ENCODE measurements at places on chromosomes 2 and 18.

GRCh38 chr2:216563646-216564045 is 65.0 kb downstream of the RPL37A start:
- DNase-seq: no peak

GRCh38 chr18:49899657-49900330 is 86.5 kb upstream of the ACAA2 start:
- DNase-seq: peak; percentile 62

DNA sequence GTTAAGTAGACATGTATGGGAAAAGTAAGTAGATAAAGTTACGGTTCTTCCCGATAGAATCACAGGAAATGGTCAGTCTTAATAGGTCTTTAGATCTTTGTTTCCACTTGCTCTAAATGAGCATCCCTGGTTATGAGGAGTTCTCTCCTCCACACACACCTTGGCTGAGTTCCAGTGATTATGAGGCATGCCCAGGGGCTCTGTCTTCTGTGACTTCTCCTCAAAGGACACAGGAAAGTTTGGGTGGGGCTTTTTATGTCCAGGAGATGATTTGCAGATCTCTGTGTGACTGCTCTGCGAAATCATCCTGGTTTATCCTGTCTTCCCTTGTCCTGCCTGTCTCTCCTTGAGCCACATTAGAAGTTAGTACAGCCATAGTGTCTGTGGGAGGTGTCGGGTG is 83.9 kb upstream of the EML6 start:
- DNase-seq: no peak

GRCh38 chr2:189551808-189552207 is 28.8 kb downstream of the SLC40A1 start:
- no peak for DNase-seq

DNA sequence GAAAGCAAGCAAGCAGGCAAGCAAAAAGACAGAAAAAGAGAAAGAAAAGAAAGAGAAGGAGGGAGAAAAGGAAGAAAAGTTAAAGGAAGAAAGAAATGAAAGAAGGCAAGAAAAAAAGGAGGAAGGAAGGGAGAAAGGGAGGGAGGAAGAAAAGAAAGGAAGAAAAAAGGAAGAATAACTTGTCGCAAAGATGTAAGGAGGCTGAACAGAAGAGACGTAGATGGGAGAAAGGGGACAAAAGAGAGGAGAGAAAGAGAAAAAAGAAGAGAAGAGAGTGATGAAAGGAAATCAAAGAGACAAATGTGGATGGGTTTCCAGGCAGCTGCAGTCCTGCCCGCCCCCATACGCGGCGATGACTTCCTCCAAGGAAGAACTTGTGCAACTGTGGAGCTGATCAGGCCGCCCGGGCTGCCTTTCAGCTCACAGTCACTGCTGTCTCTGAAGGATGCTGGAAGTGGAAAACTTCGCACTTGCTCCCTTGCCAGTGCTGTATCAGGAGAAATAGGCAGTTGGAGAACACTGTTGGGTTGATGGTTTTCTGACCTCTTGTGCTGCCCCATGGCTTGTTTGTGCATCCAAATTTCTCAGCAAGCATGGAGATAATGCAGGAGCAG is 52.9 kb downstream of the TRIB2 start:
- no peak for DNase-seq

DNA sequence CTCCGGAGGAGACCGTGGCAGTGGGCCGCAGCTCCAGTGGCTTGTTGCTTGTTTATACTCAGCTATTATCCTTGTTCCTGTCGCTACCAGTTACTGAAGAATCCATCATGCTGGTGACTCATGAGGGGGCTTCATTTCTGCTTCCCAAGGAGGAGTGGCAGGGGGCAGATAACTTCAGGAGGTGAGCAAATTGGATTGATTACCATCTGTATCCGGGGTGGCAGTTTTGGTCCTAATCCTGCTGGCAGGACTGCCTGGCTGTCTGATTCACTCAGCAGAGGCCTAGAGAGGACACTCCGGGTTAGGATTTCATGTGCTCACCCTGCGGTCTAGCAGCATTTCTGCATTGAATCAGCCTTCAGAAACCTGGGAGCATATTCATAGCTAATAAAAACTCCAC is 230.0 kb downstream of the ACTR3 start:
- DNase-seq: no peak

GRCh38 chr18:55501982-55502710 is 85.8 kb downstream of the TCF4 start:
- no peak for DNase-seq

DNA sequence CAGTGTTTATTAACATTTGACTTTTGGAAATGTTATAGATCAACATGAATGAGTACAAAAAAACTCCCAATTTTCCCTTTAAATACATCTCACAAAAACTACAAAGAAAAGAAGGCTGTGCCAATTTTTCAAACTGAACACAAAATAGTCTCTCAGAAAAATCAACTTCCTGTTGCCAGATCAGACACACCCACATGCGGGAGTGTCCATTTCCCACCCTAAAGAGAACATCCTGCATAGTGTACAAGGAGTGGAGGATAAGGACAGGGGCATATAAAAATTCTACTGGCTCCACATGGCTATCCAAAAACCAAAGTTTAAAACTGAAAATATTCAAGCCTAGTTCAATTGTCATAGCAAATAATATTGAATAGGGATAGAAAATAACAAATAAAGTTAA is 165.3 kb downstream of the ATAD2B start:
- no peak for DNase-seq

DNA sequence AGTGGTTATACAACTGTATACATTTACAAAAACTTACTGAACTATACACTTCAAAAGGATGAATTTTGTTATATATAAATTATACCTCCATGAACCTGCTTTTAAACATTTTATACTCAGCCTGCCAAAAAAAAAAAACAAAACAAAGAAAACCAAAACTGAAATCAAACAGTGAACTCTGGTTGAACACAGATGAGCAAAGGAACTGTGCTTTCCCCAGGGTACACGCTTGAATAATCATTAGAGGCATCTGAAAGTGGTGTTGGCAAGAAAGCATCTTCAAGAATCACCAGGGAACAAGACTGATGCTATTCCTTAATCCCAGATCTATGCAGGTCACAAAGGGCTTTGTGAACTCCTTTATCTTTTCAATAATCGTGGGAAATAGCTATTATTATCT is 77.0 kb upstream of the LYPD1 start:
- no peak for DNase-seq

GRCh38 chr2:6648596-6649247 is 217.0 kb downstream of the CMPK2 start:
- no peak for DNase-seq

GRCh38 chr2:220885593-220885992 is 686.5 kb downstream of the EPHA4 start:
- no peak for DNase-seq

DNA sequence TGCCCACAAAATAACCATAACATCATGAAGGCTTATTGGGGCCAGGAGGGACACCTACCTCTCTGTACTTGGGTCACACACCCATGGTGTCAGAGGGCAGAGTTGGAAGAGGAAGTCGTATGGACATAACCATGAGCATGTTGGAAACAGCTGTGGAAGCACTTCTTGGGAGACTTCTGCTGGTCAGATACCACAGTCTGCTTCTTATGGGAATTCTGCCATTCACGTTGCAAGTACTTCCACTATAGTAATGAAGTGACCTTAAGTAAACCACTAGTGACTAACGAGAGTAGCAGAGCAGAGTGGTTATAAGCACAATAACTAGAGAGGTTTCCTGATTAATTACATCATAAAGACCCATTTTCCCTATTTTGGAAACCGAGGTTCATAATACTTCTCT is 61.1 kb upstream of the TFPI start:
- no peak for DNase-seq

DNA sequence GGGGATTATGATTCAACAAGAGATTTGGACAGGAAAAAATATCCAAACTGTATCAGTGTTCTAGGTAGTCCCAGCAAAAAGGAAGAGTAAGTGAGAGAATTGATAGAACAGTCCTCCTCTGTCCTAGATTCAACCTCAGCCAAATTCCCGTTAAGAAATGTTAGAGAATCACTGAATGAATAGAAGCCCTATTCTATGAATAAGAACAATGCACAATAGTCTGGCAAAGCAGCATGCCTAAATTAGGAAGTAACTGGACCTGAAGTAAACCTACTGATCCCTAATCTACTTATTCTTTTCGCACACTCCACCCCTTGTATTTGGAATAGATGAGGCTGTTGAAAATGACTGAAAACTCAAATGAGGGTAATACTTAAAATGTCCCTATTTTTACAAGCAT is 1665.5 kb downstream of the LRP1B start:
- no peak for DNase-seq

All from COR-L47 (cell line).